ENCODE measurements at places on chromosomes 2 and 18.

GRCh38 chr2:210611466-210611865 is 55.1 kb downstream of the CPS1 start:
- DNase-seq = no peak

GRCh38 chr2:198056836-198057235 is 252.4 kb downstream of the PLCL1 start:
- DNase-seq = no peak

GRCh38 chr2:19377717-19378116 is 19.3 kb upstream of the OSR1 start:
- DNase-seq = no peak

DNA sequence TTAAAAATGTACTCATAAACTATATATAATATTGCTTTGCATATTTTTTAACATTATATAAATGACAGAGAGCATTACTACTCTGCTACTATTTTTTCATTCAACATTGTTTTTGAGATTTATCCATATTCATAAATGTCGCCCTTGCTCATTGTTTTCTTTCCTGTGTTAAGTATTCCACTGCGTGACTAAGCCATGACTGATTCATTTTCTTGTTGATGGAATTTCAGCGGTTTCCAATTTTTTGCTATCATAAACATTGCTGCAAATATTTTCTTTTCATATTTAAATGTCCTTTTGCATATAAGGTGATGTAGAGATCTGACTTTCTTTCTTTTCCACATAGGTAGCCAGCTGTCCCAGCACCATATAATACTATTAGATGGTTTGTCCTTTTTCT is 57.6 kb downstream of the SFXN5 start:
- peak; percentile 80 for DNase-seq

DNA sequence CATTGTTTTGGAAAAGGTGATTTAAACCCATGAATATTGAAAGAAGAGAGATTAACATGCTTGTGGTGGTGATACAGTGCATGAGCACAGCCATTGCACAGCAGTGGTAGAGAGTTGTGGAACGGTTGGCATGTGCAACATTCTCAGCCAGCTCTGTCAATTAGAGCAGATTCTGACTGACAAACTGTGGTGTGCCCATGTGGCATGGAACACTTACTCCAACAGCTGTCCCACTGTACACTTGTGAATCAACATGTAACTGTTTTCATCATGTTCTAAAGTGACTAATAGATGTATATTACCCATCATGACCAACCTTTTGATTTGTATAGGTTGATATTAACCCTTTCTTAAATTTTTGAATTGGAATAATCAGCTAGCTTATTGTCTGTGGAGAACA is 55.6 kb downstream of the PKP4 start:
- DNase-seq = no peak
